Osteoblast (primary cell): ENCODE measurements at places on chromosomes 16 and 17. TPM values are rescaled to one million over a fixed set of nuclear protein-coding genes. Genes with fewer than 3 reads are reported as not detected.

DNA sequence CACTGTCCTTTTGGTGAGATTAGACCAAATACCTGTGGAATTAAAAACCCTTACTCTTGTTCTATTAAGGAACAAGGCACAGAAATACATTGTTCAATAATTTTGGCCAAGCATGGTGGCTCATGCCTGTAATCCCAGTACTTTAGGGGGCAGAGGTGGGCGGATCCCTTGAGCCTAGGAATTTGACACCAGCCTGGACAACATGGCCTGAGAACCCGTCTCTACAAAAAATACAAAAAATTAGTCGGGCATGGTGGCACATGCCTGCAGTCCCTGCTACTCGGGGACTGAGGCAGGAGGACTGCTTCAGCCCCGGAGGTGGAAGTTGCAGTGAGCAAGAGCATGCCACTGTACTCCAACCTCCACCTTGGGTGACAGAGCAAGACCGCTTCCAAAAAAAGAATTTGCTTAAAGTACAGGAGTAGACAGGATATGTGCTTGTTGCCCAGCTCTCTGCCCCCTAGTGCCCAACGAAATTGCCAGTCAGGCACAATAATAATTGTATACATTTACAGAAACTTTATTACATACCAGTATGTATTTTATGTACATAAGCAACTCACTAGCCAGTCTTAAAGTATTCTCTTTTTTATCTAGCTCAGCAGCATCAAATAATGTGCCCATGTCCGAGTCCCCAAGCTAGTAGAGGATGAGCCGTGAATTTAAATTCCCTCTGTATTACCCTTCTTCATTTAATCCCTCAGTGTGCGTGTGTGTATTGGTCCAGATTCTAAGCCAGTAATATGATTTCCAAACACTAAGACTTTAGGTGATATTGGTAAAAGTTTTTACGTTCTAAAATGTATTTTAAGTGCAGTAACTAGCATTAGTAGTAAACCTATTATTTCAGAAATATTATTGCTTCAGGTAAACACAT, 1.4 kb downstream of the THUMPD1 start:
- peaks cover 11% of the 10 kb centered on the region for H3K4me1 ChIP-seq
- peak overlapping the region; percentile 80 for H3K27ac ChIP-seq
- H3K36me3 ChIP-seq = peaks cover 32% of the 10 kb centered on the region
- peak; percentile 62 for DNase-seq
- H3K27me3 ChIP-seq = no peaks in the 10 kb centered on the region

DNA sequence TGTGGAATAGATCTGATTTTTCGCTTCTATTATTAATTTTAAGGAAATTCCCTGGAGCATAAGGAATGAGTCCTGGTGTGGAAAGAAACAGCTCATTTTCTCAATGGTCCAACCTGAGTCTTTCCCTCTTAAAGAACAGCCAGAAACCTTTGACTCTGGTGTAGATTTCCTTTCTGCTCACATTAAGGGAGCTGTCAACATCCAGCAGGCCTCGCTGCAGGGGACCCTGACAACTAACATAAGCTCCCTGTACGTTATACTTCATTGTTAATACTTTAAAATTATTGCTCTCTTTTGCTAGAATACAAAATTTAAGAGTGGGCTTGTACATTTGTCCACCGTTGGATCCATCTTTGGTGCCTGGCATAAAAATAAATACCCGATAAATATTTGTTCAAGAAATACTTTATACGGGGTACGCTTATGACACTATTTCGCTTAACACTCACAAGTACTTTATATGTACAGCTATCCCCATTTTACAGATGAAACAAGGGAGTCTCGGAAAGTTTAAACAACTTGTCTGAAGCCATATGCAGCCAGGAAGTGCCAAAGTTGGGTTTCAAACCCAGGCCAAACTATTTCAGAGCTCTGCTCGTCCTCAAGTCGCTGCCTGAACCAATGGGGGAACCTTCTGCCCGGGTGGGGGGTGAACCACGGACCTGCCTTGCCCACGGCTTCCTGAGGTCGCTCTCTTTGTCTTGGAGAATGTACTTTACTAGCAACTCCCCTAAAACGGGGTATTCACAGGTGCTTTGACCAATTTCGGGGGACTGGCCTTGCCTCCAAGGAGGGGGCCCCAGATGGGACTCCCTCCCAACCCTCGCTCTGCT, 611 bp downstream of the SMARCE1 start:
- peaks cover 18% of the 10 kb centered on the region for H3K4me1 ChIP-seq
- no peaks in the 10 kb centered on the region for H3K27me3 ChIP-seq
- H3K4me3 ChIP-seq = peak overlapping the region; percentile 87
- H3K27ac ChIP-seq = peak overlapping the region; percentile 97
- peaks cover 34% of the 10 kb centered on the region for H3K36me3 ChIP-seq

CDK3 gene
- 0.72 and 0.88 TPM in 2 replicates for total RNA-seq

- H3K27ac ChIP-seq = no peak overlapping the region
- H3K36me3 ChIP-seq = no peaks in the 10 kb centered on the region
- no peak overlapping the region for H3K4me3 ChIP-seq
- peaks cover 18% of the 10 kb centered on the region for H3K4me1 ChIP-seq
- peak; percentile 14 for DNase-seq
- H3K27me3 ChIP-seq = no peaks in the 10 kb centered on the region
These were observed 7.3 kb upstream of the ALDH3A1 start for GRCh38 chr17:19755392-19755791.

EFCAB5 gene
- 0.29 and 0.36 TPM in 2 replicates for total RNA-seq

- peak; percentile 97 for DNase-seq
- H3K27me3 ChIP-seq = no peaks in the 10 kb centered on the region
These were observed 22.8 kb upstream of the PVALEF start for GRCh38 chr17:81142301-81143199.

DNA sequence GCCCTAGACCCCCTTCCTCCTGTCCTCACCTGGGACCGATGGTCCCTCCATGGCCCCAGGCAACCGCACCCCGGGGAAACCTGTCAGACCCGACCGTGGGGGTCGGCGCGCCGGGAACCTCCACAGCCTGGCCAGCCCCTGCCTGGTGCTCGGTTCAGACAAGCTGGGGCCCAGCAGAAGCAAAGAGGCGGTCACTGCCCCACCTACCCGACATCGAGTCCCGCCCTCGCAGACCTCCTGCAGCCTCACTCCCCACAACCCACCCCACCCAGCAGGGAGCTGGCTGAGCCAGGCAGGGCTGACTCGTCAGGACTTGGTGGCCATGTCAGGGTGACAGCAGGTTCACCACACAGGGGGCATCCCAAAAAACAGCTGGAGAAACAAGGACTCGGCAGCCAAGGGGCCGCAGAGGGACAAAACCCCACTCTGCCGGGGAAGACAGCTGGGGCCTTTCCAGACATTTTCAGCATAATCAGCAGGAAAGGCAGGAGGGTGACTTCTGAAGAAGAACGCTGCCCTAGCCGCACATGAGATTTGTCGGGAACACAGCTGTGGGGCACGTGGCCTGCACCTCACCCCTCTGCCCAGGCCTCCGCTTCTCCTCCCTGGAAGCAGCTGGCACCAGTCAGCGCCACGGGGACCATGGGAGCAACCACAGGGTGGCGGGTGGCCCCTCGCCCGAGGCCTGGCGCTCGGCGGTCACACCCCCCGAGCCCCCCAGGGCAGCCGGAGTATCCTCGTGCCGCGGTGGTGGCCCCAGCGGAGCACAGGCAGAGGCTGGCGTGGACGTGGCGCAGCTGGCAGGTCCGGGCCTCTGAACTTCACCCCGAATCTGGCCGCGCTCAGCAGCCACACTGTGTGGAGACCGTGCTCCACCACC, 22.9 kb downstream of the GNPTG start:
- H3K27me3 ChIP-seq = no peaks in the 10 kb centered on the region
- H3K36me3 ChIP-seq = peaks cover 5% of the 10 kb centered on the region
- no peak for DNase-seq
- H3K27ac ChIP-seq = no peak overlapping the region
- peaks cover 9% of the 10 kb centered on the region for H3K4me1 ChIP-seq

- peaks cover 6% of the 10 kb centered on the region for H3K4me1 ChIP-seq
- no peak for DNase-seq
- H3K4me3 ChIP-seq = no peak overlapping the region
- no peak overlapping the region for H3K27ac ChIP-seq
These were observed 150.8 kb upstream of the FOXF1 start for GRCh38 chr16:86359571-86359970.

HOXB6 gene
- 0.59 and 0.72 TPM in 2 replicates for total RNA-seq

DNA sequence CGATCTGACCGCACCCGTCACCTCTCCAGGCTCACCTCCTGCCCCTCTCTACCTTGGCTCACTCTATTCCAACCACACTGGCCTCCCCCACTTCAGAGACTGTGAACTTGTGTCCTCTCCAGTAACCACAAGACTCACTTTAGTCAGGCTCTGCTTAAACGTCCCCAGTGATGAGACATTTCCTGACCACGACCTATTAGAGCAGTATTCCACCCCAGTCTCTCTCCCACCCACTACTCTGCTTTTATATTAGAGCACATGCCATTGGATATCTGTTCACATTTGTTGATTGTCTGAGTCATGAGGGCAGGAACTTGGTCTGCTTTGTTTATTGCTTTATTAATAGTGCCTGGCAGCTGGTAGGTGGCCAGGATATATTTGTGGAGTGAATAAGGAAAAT, 20.1 kb downstream of the COX11 start:
- DNase-seq = peak; percentile 87
- H3K4me1 ChIP-seq = peaks cover 15% of the 10 kb centered on the region
- H3K4me3 ChIP-seq = no peak overlapping the region
- H3K27me3 ChIP-seq = no peaks in the 10 kb centered on the region
- H3K27ac ChIP-seq = no peak overlapping the region

SREBF1 gene
- total RNA-seq = 115 and 133 TPM in 2 replicates

CCDC144A gene
- total RNA-seq = 11.2 and 28.0 TPM in 2 replicates

DNA sequence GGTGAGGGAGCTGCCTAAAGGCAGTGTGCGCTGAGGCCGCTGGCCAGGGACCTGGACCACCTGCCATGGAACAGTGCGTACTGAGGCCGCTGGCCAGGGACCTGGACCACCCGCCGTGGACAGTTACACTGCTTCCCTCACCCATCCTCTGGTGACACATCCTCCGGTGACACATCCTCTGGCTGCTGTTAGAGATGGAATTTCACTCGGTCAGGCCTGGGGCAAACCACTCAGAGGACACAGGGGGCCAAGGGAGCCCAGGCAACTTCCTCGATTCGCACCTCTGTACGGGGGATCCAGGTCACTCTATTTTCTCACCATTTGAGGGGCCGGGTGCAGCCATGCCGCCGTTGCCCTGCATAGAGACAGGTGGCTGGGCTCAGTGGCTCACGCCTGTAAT, 32.4 kb upstream of the RPTOR start:
- peak overlapping the region; percentile 14 for H3K27ac ChIP-seq
- H3K4me3 ChIP-seq = no peak overlapping the region
- H3K4me1 ChIP-seq = peaks cover 20% of the 10 kb centered on the region
- H3K27me3 ChIP-seq = no peaks in the 10 kb centered on the region
- peak; percentile 98 for DNase-seq
- H3K36me3 ChIP-seq = no peaks in the 10 kb centered on the region

- H3K36me3 ChIP-seq = no peaks in the 10 kb centered on the region
- no peak overlapping the region for H3K27ac ChIP-seq
- H3K4me1 ChIP-seq = peaks cover 5% of the 10 kb centered on the region
- H3K27me3 ChIP-seq = peaks cover 3% of the 10 kb centered on the region
These were observed 7.6 kb downstream of the SPNS2 start for GRCh38 chr17:4506175-4506813.

- H3K36me3 ChIP-seq = no peaks in the 10 kb centered on the region
- H3K4me3 ChIP-seq = no peak overlapping the region
- H3K4me1 ChIP-seq = peaks cover 6% of the 10 kb centered on the region
- DNase-seq = no peak
These were observed 51.0 kb upstream of the GPRC5B start for GRCh38 chr16:19935694-19936093.

TEFM gene
- 10.9 and 13.6 TPM in 2 replicates for total RNA-seq

DNA sequence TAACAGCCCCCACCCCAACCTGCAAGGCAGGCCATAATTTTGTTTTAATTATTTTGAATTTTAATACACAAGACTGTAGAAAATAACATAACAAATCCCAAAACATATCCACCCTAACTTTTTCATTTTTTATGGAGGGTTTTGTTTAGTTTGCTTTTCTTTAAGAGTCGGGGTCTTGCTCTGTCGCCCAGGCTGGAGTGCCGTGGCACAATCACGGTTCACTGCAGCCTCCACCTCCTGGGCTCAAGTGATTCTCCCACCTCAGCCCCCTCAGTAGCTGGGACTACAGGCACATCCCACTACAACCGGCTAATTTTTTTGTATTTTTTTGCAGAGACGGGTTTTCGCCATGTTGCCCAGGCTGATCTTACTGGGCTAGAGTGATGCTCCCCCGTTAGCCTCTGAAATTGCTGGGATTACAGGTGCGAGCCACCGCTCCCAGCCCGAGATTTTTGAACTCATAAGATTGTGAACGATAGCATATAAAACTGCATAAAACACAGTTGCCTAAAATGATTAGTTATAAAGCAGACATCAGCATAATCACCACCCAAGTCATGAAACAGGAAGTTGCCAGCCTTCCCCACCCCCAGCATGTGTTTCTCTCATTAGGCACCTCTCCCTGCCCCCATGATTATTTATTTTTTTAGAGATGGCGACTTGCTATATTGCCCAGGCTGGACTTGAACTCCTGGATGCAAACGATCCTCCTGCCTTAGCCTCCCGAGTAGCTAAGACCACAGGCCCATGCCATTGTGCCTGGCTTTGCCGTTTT, 13.6 kb upstream of the DOC2B start:
- H3K36me3 ChIP-seq = no peaks in the 10 kb centered on the region
- H3K27me3 ChIP-seq = peaks cover 17% of the 10 kb centered on the region
- peak; percentile 38 for DNase-seq
- no peak overlapping the region for H3K4me3 ChIP-seq

- peak overlapping the region; percentile 27 for H3K27ac ChIP-seq
- peak overlapping the region; percentile 61 for H3K4me3 ChIP-seq
- peaks cover 21% of the 10 kb centered on the region for H3K4me1 ChIP-seq
- H3K27me3 ChIP-seq = no peaks in the 10 kb centered on the region
- H3K36me3 ChIP-seq = no peaks in the 10 kb centered on the region
These were observed 138.1 kb downstream of the TRIM37 start for GRCh38 chr17:58968426-58969061.

- H3K36me3 ChIP-seq = no peaks in the 10 kb centered on the region
- no peak for DNase-seq
- H3K4me3 ChIP-seq = no peak overlapping the region
- H3K4me1 ChIP-seq = no peaks in the 10 kb centered on the region
- H3K27ac ChIP-seq = no peak overlapping the region
- H3K27me3 ChIP-seq = no peaks in the 10 kb centered on the region
These were observed 39.8 kb downstream of the ABCA5 start for GRCh38 chr17:69287168-69287567.

GRAPL gene
- not detected in 2 replicates for total RNA-seq
